ENCODE measurements at places on chromosomes 16 and 17.

DNA sequence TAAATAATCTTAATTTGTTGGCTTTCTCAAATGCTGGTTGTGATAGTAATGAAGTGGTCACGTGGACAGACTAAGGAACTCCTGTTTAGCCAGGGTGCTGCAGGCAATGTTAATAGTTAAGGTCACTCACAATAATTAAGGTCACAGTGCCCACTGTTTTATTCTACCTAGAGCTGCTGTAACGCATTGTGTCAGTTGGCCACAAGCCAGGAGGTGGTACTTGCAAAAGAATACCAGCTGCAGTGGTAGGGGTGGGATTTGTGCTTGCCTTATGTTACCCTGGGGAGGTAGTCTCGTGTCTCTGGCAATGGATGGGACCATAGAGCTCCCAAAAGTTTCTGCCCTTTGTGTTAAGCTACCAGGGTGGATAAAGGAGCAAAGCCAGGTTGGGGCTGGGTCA, 969.1 kb upstream of the CDH8 start:
- no peak for DNase-seq

- no peak for DNase-seq
Measured at GRCh38 chr17:7356756-7357155, 1.8 kb downstream of the TMEM95 start.

DNA sequence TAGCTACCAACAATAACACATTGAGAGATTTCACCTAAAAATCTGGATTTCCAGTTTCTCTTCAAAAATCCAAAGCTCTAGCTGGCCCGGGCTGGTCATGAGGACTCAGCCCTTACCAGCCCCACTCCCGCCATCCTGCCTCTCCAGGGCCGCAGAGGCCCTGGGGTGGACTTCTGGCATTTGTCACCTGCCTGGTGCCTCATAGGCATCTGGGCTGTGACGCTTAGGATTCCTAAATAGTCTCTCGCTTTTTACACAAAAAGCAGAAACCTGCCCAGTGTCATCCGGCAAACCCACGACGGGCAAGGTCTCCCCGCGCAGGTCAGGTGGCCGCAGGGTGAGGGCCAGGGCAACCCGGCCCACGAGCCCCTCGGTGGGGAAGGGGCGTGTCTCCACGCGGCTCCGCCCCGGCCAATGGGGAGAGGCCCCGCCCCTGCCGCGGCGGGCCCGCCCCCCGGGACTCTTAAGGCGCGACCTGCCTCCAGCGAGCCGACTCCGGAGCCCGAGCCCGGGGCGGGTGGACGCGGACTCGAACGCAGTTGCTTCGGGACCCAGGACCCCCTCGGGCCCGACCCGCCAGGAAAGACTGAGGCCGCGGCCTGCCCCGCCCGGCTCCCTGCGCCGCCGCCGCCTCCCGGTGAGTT, at the start of gene VASN:
TSS of gene VASN (plus strand) at position 492 of the 644 bp plus-strand sequence. CDS start 9,030 bp downstream, outside the sequence.
- DNase-seq: peak; percentile 85

GRCh38 chr16:64236316-64236715, 885.5 kb downstream of the CDH11 start:
- no peak for DNase-seq

- no peak for DNase-seq
Measured at GRCh38 chr17:27454089-27454488, 2.2 kb upstream of the KSR1 start.

Measured in EL (cell line).